ENCODE measurements at places on chromosomes 2 and 18.

GRCh38 chr2:85754313-85755095 is 713 bp downstream of the ATOH8 start:
- no peak for DNase-seq

DNA sequence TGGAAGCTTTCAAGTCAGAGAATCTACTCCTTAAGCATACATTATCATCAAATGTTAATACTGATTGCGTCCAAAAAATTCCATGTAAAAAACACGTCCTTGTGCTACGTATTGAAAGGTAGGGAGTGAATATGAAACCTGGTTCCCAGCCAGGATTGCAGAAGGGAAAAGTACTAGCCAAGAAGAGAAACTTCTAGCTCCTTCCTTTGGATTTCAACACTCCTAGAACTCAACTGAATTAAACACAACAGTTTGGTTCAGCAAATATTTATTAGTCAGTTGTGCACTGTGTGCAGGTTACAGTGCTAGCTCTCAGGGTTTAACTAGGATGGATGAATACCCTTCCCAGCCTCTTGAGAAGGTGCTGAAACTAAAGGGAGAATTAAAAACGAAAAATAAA is 33.9 kb upstream of the FHL2 start:
- DNase-seq = no peak

DNA sequence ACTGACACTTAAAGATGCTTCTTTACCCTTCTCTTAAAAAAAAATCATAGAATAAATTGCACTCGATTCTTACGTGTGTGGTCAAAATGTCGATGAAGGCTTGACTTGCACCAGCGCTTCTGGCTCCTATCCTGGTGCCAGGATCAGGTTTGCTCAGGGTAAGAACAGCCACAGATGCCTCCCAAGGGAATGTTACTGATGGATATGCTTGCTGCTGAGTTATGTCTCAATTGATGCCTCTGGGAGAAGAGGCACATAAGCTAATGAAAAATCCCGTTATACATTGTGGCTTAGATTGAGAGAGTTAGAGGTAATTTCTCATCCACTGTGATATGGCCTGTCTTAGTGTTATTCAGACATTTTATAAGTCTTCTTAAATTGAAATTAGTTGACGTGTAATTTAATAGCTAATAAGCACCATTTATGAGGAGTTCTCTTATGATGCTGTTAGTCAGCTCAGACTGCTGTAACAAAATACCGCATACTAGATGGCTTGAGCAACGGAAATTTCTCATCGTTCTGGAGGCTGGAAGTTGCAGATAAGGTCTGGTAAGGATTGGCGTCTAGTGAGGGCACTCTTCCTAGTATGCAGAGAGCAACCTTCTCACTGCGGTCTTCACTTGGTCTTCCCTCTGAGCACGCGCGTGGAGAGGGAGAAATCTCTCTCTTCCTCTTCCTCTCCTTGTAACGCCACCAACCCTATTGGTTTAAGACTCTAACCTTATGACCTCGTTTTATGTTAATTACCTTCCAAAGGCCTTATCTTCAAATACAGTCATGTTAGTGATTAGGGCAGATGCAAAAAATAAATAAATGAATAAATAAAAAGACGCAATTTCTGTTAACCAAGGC is 116.6 kb upstream of the NOSTRIN start:
- DNase-seq = no peak

DNA sequence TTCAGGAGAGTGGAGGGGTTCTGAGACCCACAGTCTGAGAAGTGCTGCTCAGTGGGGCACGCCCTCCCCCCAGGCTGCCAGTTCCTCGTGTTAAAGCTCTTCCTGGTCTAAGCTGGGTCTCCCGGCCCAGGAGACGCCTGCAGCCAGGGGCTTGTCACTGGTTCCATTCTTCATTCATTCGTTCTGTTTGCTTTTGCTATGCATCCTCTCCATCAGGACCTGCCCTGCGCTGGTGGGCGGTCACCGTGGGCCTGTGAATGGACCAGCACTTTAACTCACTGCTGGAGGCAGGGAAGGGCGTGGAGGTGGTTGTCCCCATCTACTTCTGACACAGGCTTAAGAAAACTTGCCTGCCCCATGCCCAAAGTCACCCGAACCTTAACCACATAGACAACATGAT is 272.8 kb upstream of the HDAC4 start:
- DNase-seq = no peak

DNA sequence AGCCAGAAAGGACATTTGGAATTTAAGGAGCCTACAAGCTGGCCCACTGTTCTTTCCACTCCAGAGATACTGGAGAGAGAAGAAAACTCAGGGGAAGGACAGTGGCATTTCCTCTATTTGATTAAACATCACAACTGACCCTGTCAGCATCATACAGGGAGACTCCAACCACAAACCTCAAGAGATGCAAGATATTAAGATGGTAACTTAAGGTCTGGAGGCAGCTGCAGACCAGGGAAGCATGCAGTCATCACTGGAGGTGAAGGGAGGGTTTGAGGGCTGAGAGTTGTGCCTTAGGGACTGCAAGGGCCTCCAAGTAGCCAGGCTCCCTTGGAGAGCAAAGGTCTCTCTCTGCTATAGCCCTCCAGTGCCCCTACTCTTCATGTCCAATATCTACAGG is 67.4 kb downstream of the RNF152 start:
- DNase-seq = peak; percentile 48

GRCh38 chr2:9637330-9637729 is 6.5 kb upstream of the YWHAQ start:
- DNase-seq = no peak

- no peak for DNase-seq
These were observed 17.3 kb upstream of the ARHGAP25 start for GRCh38 chr2:68717305-68717661.

GRCh38 chr2:42933824-42934254 is 141.5 kb upstream of the HAAO start:
- no peak for DNase-seq

DNA sequence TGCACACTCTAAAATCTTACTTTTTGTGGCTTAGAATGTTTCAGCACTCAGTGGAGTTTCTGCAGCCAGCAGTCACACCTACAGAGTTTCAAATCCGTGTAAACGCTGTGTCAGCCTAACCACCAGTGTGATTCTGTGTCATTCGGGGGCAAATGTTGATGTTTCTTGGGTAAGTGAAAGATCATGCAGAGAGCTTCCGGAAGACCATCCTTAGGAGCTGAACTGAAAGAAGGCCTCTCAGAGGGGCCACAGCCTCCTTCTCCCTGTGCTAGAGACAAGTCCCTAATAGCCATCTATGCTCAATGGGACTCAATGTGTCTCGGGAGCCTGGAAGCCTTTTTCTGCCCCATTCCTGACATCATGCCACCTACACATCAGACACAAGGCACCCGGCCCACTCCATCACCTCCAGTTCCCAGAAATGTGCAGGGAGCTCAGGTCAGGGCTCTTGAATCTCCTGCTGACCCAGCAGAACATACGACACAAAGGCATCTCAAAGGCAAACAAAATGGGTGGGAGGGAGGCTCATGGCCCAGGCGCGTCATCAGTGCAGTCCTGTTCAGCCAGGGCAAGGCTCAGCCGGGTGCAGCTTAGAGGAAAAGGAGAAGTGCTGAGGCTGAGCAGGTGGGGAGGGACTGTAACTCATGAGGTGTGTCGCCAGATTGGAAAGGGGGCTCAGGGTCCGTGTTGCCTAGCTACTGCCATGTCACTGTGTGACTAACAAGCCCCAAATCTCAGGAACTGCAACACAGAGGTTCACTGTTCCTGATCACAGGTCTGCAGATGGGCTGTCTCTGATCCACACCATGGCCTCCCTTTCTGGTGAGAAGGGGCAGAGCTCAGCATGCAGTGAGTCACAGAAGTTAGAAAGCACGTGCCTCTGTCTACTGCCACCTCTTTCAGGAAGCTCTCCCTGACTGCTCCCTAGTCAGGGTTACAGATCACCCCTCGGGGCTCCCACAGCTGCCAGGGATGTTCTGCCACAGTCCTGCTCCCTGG is 82.0 kb downstream of the SMAD7 start:
- no peak for DNase-seq

DNA sequence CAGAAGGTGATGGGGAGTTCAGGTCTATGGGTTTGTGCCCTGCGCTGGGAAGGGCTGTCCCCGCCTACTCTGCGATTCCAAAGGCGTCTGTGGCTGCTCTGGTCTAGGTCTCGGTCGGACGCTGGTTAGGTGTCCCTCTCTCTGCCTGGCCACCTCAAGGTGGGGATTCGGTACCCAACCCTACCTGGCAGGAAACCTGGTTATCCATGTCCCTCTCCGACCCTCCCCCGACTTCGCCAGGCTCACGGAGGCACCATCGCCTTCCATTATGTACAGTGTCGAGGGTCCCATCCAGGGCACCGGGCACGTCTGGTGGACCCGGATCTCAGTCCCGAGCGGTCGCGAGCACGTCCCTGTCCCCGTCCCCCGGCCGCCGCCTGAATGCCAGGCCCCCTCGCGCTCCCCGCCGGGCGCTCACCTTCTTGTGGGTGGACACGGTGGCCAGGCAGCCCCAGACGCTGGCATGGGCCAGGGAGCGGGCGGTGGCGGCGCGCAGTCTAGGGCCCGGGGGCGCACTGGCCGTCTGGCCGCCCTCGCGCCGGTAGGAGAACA is 628 bp downstream of the CREG2 start:
- DNase-seq = no peak

DNA sequence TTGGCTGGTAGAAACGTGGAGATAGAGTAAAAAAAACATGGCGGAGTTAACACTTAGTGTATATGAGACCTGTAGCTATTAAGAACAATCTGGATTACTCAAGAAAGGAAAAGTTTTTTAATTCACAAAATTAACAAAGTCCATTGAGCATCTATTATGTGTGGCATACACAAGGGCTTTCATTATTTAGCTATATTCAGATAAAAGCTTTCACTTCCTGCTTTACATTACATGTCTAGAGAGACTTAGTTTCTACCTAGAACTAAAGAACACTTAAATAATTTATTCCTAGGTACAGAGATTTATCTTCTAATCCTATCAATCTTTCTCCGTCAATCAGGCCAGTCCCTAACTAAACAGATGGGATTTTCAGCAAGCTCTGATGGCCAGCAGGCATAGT is 196.0 kb upstream of the SLC39A10 start:
- no peak for DNase-seq

GRCh38 chr18:61199171-61199848 is 133.9 kb upstream of the CDH20 start:
- peak; percentile 20 for DNase-seq

DNA sequence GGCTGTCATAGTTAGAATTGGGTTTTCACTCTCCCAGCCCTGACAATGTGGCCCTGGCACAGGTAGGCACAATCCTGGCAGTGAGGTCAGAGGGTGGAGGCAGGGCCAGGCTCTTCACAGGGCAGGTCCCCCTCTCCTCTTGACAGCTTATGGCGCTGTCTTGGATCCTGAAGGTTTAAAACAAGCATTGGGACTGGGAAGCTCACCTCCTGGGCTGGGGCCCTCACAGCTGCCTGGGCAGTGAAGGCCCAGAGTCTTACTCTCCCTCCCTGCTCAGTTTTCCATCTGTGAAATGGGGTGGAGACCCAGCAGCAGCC is 23.3 kb downstream of the LBH start:
- DNase-seq = no peak

GRCh38 chr2:7861910-7862702 is 819.8 kb upstream of the ID2 start:
- no peak for DNase-seq

GRCh38 chr2:7721413-7721995 is 804.3 kb downstream of the RNF144A start:
- no peak for DNase-seq

GRCh38 chr2:150292807-150293206 is 194.7 kb downstream of the RND3 start:
- no peak for DNase-seq

GRCh38 chr18:46007165-46007564 is 40.0 kb upstream of the EPG5 start:
- no peak for DNase-seq

GRCh38 chr2:233108611-233109490 is 48.7 kb downstream of the INPP5D start:
- no peak for DNase-seq

DNA sequence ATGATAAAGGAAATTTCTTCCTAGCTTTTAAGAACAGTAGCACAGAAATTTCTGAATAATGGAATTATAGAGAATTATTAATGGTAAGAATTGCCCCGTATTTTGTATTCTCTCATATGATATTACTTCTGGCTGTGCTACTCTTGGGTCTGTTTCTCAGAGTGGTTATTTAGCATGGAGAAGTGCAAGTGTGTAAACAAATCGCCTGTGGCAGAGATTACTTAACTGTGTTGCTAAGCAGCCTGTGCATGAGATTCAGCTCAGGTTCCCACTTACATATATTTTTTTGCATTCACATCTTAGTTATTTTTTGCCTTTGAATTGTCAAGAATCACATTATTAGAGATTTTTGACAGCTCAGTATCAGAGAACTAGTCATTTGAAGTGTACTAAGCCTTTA is 80.1 kb upstream of the NFATC1 start:
- DNase-seq = no peak

GRCh38 chr2:23606968-23607367 is 222.0 kb downstream of the KLHL29 start:
- no peak for DNase-seq

DNA sequence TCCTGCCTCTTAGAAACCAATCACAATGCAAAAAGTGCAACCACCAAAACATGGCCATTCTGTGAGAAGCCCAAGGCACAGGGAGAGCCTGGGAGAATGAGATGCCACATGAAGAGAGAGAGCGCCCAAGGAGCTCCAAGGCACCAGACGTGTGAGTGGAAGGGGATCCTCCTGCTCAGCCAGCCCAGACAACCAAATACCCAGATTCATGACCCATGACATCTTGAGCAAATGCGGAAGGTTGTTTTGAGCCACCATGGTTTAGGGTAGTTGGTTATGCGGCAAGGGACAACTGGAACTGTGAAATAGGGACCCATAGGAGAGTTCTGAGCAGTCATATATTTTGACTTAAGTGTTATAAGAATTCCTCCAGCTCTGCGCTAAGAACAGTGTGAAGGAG is 7.0 kb downstream of the AFF3 start:
- no peak for DNase-seq

- DNase-seq = no peak
These were observed 26.5 kb upstream of the RTN4 start for GRCh38 chr2:55076721-55077120.

DNA sequence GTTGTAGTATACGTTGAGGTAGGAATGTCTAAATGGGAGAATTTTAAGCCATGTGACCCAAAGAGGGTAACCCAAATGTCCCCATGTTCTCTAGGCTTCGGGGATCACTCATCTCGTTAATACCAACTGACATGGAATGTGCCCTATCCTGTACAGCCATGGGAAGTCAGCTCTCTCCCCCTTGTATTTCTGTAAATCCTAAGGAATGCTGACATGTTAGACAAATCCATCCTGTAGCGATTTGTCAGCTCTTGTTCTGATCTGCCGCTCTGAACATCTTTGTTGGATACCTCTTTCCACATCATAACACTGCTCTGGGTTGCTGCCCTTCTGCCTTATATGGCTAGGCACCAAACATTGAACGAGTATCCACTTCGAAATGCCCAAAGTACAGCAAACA is 350.6 kb downstream of the RND3 start:
- DNase-seq = no peak

GRCh38 chr2:113966832-113967231 is 76.9 kb downstream of the ACTR3 start:
- DNase-seq = no peak

DNA sequence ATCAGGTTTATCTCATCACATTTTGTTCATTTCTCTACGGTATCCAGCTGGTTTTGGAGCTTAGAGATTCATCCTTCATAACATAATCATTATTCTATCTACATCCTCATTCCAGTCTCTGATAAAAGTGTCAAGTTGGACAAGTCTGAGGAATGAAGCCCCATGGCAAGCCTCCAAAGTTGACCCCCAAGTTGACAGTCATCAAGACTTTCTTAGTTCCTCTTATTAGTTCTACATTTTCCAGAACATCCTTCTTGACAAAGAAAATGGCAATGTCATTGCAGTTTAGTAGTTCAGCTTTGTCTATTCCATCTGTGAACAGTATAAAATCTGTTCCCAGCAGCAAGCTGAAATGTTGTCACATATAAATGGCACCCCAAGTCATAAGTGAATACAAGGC is 4.5 kb upstream of the TMSB10 start:
- no peak for DNase-seq
